ENCODE measurements at places on chromosomes 12 and 14.

- no peak for DNase-seq
Observed at GRCh38 chr14:54177641-54178621, 218.9 kb upstream of the CDKN3 start.

DNA sequence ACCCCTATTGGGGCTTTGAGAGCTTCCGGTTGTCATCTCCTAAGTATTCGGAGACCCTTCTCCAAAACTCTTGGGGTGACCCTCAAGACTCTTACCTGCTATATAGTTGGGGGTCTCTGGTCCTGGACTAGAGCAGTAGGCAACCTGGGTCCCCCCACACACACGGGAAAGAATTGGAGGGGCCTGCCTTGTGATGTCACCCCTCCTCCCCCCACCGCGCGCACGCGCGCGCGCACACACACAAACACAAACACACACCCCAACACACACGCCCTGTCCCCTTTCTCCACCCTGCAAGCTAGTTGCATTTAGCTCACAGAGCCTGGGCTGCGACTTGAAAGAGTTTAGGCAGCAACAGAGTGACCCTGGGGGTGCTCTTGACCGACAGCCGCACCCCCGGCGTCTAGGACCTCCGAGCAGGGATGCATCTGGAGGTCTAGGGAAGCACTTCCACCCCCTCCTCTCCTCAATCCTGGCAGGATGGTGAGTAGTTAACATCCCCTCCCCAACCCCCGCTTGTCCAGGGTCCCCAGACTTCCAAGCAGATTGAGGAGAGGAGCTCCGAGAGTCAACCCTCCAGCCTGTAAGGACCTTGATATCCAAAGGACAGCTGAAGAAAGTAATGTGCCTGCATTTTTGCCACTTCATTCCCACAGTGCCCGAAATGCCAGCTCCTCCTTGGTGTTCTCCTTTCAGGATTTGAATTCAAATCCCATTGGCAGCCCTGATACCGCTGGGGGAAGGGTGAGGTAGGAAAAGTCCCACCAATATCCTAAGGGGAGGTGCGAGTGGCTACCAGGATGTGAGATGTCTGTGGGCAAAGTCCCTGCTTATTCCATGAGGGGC is 1.4 kb upstream of the DNAJC14 start:
- DNase-seq = peak; percentile 64

DNA sequence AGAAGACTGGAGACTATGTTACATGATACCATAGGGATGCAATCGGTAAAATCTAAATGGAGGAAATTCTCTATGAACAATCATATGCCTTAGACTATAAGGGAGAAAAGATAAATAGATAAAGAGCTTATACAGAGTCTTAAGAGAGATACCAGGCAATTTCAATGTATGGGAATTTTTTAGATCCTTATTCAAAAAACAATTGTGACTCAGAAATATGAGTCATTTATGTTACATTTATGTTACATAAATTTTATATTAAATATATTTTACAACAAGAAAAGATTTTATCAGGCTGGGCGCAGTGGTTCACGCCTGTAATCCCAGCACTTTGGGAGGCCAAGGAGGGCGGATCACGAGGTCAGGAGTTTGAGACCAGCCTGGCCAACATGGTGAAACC is 36.5 kb upstream of the PSMA6 start:
- no peak for DNase-seq

DNA sequence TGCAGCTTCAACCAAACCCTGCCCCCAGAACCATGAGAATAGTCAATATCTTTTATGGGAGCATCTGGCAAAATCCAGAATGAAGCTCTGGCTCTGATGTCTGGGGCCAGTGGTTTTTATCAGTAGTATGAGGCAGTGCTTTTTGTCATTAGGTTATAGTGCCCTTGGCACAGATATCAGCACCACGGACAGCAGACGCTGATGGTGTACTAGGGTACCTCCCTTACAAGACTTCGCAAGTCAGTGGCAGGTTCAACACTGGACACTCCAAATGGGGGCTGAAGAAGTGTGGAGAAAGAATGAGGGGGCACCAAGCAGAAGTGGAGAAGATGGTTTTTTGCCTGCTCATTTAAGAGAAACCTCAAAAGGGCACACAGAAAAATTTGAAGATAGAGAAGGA is 68.2 kb upstream of the E2F7 start:
- no peak for DNase-seq

DNA sequence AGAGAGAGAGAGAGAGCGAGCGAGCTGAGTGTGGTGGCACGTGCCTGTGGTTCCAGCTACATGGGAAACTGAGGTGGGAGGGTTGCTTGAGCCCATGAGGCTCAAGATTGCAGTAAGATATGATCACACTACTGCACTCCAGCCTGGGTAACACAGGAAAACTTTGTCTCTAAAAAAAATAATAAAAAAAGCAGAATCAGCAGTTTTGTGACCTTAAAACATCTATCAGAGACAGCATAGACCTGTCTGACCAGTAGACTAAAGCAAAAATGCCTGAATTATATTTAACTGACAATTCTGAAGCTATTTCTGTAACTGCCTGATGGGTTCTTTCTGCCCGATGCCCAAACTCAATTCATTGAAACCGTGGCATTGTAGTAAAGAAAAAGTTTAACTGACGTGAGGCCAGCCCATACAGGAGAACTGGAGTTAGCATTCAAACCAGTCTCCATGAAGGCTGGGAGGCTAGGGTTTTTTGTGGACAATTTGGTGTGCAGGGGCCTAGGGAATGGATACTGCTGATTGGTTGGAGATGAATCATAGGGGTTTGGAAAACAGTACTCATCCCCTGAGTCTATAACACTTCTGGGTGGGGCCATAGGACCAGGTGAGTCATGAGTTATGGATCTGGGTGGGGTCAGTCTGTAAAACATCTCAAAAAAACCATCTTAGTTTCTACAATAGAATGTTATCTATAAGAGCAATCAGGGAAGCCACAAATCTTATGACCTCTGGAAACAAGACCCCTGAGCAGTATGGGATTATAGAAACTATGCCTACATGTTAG is 8.0 kb upstream of the RASSF8 start:
- no peak for DNase-seq

GRCh38 chr12:60836651-60837050 is 1240.8 kb downstream of the SLC16A7 start:
- no peak for DNase-seq

DNA sequence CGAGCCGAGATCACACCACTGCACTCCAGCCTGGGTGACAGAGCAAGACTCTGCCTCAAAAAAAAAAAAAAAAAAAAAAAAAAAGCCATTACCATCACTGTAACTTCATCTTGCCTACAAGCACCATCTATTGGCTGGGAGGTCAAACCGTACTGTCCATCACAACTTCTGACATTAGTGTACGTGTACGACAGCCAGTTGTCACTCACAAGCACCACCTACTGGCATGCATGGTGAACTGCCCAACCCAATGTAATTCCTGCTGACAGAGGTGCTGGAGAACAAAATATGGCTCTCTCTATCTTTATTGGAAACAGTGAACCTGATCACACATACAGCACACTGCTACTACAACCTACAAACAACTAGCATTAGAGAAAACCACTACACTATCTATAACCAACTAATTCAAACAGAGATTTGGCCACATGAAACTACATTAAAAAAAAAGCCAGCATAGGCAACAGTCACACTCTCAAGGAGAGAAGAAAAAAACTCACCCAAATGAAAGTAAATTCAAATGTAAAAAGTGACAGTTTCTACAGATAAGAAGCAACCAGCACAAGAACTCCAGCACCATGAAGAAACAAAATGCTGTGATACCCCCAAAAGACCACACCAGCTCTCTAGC is 82.3 kb downstream of the PUS7L start:
- DNase-seq = no peak

DNA sequence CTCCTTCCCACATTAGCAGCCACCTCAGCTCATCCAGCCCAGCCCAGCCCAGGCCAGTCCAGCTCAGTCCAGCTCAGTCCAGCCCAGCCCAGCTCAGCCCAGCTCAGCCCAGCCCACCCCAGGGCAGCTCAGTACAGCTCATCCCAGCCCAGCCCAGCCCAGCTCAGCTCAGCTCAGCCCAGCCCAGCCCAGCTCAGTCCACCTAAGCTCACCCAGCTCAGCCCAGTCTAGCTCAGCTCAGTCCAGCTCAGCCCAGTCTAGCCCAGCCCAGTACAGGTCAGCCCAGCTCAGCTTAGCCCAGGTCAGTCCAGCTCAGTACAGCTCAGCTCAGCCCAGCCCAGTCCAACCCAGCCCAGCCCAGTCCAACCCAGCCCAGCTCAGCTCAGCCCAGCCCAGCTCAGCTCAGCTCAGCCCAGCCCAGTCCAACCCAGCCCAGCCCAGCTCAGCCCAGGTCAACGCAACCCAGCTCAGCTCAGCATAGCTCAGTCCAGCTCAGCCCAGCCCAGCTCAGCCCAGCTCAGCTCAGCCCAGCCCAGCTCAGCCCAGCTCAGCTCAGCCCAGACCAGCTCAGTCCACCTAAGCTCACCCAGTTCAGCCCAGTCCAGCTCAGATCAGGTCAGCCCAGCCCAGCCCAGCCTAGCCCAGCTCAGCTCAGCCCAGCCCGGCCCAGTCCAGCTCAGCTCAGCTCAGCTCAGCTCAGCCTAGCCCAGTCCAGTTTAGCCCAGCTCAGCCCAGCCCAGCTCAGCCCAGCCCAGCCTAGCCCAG is 63.0 kb downstream of the TMEM121 start:
- no peak for DNase-seq

DNA sequence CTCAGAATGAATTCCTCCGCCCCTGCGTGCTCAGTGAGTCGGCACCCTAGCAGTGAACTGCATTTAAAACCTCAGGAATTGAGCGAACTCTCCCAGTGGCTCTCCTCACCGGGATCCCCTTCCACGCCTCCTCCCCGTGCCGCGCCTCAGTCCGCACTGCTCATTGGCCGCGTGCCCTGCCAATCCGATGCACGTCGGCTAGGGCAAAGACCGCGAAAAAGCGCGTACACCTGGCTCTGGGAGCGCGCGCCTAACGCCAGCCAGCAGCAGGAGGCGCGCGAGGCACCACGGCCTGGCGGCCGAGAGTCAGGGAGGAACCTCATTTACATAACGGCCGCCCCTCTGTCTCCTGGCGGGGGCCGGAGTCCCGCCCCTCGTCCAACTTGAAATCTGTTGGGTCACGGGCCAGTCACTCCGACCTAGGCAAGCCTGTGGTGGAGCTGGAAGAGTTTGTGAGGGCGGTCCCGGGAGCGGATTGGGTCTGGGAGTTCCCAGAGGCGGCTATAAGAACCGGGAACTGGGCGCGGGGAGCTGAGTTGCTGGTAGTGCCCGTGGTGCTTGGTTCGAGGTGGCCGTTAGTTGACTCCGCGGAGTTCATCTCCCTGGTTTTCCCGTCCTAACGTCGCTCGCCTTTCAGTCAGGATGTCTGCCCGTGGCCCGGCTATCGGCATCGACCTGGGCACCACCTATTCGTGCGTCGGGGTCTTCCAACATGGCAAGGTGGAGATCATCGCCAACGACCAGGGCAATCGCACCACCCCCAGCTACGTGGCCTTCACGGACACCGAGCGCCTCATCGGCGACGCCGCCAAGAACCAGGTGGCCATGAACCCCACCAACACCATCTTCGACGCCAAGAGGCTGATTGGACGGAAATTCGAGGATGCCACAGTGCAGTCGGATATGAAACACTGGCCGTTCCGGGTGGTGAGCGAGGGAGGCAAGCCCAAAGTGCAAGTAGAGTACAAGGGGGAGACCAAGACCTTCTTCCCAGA is at the start of gene HSPA2:
HSPA2 (plus strand) TSS at position 534 of the 995 bp plus-strand sequence; CDS start at position 643, 109 bp downstream.
- DNase-seq = peak; percentile 97

- DNase-seq = no peak
Observed at GRCh38 chr14:68153275-68153674, 333.7 kb downstream of the RAD51B start.

DNA sequence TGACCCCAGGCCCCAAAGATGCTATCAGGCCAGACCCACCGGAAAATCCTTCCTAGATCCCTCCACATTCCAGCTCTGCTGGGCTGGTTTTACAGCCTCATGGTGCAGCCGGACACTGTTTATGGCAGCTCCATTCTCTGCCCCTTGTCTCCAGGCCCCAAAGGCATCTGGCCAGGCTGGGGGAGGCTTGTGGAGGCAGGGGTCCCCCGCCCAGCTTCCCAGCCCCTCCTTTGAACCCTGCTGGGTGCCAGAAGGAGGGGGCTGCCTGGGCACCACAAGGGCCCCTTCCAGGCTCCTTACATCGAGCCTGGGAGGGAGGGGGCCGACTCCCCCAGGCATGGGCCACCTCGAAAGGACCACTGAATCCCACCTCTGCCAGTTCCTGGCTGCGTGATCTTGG is 19.8 kb upstream of the SMUG1 start:
- no peak for DNase-seq

DNA sequence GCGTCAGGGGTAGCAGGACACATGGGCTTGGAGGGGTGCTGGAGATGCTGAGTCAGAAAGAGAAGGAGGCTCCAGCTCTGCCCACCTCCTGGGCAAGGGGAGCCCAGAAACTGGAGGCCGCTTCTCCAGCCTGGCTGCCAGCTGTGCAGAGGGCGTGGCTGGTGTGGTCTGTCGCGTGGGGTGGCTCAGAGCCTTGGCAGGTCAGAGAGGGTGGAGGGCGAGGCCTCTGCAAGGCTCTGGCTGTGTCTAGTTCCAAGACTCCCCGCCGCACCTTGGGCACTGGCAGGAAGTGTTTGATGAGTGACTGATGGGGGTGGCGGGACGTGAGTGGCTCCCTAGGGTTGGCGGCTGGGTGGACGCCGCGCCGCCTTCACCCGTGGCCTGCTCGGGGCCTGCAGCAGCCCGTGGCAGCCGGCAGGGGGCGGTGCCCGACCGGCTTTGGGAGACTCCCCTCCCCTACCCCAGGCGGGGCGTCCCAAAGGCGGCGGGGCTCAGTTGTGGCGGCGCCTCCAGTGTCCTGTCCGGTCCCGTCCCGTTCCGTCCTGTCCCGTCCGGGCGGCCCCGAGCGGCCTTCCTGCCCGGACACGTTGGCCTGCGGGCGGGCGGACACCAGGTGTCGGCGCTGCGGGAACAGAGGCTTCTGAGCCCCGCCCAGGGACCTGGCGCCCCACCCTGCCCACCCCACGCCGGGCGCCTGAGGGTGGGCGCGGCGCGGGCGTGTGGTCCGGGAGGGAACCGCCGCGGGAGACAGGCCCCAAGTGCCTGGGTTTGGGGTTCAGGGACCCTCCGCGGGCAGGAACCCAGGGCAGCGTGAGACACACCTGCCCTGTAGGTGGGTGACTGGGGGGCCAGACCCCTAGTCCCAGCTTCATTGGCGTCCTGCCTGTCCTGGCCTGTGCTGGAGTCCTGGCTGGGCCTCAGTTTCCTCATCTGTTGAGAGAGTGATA is 39.7 kb downstream of the KRT80 start:
- DNase-seq = peak; percentile 75

DNA sequence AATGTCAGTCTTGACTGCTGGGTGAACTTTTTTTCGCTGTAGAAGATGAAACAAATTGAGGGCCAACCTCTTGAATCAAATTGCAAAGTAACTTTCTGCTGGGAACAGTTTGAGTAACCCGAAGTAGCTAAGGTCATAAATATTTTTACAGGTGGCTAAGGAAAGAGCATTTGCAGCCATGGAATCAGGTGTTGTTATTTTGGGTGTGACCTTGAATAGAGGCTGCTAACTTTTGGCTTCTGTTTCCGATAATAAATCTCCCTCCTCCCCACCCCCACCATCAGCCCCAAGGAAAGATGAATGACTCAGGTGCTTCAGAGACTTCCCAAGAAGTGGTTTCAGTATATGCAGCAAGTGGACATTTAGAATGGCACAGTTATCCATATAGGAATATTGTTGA is 571.7 kb downstream of the DIO2 start:
- DNase-seq = no peak

- peak; percentile 26 for DNase-seq
Observed at GRCh38 chr14:100261621-100262020, 22.7 kb downstream of the YY1 start.

Measured in CD4-positive, alpha-beta T cell treated with Interleukin-17A for 1 hour (primary cell).